Activated CD4-positive, CD25-positive, alpha-beta regulatory T cell treated with anti-CD3 and anti-CD28 coated beads, Interleukin-2, amount 50 U/mL, for 72 hours (primary cell): ENCODE measurements at places on chromosomes 6 and 20.

DNA sequence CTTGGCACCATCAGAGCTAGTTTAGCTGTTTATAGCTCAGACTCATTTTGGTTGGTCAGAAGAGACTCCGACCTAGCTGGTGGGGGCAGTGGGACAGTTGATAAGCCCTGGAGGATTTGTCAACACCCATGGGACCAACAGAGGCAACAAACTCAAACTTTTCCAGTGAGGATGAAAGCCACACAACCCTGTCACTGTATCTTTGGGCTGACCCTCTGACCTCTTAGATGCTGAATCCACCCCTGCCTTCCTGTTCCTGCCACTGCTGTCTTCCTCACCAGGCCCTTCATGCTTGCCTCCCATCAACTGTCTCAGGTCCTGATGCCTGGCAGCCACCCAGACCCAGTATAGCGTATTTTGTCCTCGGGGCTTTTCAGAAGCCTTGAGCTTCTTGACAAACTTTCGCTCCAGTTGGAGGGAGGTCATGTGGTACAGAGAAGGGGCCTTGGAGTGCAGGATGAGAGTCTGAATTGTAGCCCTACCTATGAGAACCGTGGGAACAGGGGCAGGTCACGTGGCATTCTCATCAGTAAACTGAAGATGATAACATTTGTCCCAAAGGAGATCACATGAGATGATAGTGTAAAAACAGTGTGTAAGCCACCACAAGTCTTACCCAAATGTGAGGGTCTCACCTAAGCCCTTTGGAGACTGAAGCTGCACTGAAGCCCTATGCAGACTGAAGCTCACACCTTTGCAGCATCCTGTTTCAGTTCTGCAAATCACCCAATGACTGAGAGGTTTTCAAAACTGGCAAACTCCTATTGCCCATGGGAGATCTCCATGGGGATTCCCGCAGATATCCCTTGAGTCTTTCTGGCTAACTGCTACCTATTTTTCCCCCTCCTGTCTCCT lies 72.0 kb upstream of the F13A1 start:
- no peak for DNase-seq

DNA sequence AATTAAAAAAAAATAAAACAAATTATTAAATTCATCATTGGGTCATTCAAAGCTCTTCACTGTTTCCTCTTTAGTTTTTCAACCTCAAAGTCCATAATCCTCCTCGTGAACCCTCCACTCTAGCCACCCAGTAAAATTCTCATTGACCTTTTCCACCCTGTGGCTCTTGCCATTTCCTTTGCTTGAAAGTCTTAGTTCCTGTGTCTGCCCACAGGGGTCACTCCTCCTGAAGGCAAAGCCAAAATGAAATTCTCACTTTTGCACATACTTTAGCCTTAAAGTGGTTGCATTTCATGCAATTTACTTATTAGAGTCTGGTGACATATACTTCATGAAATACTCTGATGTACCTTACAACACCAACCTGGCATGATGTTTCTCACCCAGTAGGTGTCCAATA lies 263.7 kb downstream of the BMP2 start:
- no peak for DNase-seq

DNA sequence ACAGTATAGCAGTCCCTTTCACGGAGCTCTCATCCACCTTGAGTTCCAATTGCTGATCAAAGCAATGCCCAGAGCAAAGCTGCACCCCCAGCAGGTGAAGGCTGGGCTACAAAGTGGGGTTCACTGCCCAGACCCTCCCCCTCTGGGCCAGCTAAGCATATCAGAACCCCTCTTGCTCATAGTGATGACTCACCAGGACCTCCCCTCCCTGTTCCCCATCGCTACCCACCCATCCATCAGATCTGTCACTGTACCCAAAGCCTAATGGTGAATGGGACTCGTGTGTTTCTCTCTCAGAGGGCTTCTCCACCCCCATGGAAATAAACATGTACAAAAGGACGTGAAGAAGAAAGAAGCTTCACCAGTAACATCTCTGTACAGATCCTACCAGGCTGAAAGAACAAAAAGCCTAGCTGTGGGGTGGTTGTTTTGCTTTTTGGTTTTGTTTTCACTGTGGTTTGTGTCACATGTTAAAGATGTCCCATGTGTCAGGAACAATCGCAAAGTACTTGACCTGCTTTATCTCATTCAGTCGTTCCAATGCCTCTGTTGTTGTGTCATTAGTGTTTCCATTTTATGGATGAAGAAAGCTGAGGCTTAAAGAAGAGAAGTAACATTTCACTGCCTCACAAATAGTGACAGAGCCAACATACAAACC lies 518.5 kb downstream of the CD83 start:
- DNase-seq = no peak

DNA sequence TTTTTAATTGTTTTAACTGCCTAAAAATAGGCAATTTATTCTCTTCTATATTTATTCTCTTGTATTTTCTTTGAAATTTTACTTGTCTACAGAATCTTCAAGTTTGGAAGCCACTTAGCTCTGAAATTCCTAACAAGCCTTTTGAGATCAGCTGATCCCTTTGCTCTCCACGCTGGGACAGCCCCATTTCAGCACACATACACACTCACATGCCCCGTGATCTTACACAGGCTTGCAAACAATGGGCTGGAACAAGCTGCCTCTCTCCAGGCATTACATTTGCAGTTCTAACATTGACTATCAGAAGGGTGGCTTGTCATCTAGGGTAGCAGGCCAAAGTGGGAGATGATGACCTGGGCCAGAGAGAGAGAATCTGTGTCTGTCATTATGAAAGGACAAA lies 62.1 kb upstream of the RAB32 start:
- no peak for DNase-seq

DNA sequence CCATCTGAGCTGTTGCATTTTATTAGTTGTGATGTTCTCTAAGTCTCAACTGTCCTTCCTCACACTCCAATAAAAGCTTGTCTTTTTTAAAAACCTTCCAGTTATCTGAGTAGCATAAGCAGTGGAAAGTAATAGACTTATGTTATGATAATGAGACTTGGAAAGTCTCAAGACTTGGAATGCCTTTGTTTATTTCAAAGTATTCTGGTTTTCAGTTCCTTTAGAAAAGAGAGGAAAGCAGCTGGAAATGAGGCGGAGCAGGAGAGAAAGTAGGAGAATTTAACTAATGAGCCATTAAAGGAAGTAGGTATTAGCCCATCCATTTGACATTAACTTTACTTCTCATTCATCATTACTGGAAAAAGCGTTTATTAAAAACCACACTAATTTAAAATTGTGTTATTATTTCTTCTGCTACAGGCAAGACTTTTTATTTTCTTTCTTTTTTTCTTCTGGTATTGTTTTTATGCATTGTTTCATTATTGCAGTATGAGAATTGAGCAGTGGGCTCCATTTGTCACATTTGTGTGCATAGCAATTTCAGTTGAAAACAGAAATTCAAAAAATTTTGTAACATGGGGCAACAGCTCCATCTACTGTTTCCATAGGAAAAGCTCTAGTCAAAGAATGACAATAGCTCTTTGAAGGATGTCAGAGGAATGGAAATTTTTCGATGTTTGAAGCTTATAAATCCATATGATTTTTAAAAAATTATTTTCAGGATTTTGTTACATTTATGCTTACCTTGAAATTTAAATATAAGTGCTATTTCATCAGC lies 194.8 kb downstream of the COL9A1 start:
- no peak for DNase-seq

GRCh38 chr6:788058-788457 lies 95.1 kb upstream of the EXOC2 start:
- no peak for DNase-seq

GRCh38 chr6:110322151-110322873 lies 35.8 kb downstream of the METTL24 start:
- DNase-seq = no peak

DNA sequence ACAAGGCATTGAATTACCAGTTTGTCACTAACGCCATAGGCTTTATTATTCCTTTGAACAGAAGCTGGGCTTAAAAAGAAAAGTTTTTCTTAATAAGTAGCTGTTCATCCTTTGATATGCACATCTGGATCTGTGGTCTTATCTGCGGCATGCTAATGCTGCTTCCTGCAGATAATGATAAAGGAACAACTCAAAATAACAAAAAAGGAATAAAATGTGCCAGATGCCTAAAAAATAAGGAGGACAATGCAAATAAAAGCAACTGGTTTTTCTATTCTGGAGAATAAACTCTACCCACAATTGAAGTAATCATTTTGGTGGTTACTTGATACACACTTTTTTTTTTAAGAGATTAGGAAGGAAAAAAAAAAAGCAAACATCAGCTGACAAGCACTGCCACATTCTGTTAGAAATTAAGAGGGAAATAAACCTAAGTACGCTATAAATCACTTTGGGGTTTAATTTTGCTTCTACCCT lies 156.8 kb upstream of the SALL4 start:
- DNase-seq = no peak

- no peak for DNase-seq
These were observed at the start of gene GPX5 for GRCh38 chr6:28525496-28526039. Gene GPX5, plus strand, starts transcription at chr6:28525881. Its CDS starts 133 bp downstream, at chr6:28526014.

GRCh38 chr6:110270165-110270564 lies 88.0 kb downstream of the METTL24 start:
- no peak for DNase-seq

DNA sequence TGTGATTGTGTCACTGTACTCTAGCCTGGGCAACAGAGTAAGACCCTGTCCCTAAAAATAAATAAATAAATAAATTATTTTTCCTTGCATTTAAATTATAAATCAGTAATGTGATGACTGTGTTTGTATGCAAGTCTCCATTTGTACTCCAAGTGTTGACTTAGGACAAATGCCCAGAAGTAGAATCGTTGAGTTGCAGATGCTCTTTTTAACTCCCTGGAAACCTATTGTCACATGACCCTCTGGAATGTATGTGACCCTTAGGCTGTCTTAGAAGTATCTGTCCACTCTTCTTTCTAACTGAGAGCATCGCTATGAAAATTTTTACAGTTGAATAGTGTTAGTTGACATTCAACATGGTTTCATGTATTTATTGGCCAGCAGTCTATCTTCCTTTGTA lies 18.8 kb downstream of the OR2A4 start:
- no peak for DNase-seq

GRCh38 chr20:57048027-57048869 lies 218.2 kb downstream of the BMP7 start:
- DNase-seq = no peak

GRCh38 chr20:3420211-3420707 lies 12.8 kb upstream of the DNAAF9 start:
- DNase-seq = peak; percentile 44

DNA sequence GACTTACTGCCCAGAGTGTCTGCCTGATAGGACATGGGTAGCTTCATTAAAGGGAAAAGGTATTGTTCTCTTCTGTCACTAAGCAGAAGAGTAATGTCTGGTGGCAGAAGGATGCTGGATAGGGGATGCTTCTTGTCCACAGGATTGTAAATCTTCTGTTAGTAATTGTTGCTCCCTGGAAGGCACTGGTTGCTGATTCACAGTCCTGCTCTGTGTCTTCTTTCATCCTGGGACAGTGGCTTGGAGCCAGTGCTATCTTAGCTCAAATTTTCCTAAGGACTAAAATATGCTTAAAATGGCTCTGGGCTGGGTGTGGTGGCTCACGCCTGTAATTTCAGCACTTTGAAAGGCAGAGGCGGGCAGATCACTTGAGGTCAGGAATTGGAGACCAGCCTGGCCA lies 48.0 kb downstream of the SYTL3 start:
- DNase-seq = no peak

DNA sequence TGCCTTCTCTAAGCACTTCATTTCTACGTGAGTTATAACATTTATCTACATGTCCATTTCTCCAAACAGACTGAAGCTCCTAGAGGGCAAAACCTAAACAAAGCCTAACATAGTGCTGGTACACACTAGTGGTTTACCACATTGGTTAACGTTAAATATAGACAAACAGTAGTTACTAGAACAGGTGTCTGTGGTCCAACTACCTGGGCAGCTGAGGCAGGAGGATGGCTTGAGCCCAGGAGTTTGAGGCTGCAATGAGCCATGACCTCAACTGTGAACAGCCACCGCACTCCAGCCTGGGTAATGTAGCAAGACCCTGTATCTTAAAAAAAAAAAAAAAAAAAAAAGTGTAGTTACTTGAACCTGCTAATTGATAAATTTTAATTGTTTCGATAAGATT lies 26.5 kb downstream of the PTPRK start:
- DNase-seq = no peak

- DNase-seq = no peak
These were observed 3.9 kb downstream of the NPEPL1 start for GRCh38 chr20:58696411-58696961.

DNA sequence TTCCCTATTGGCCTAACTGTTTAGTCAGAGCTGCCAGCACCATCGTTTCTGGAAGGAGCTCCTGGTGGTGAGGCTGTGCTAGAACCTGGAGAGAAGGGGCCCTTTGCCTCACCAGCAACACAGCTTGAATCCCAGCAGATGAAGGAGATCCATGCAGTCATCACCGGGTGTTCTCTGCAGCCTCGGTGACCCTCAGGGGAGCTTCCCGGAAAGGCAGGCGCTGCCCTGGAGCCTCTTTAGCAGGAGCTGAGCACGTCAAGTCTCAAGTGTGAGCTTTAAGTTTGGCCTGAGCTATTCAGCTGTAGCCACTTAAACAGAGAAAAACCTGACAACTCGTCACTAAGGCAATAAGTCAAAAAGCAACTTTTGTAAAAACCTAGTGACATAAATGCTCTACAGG lies 181.2 kb upstream of the FOXQ1 start:
- no peak for DNase-seq

- DNase-seq = no peak
These were observed 130.5 kb downstream of the HFE start for GRCh38 chr6:26217714-26218075.
